ENCODE measurements at places on chromosomes 13 and 19. TPM values are rescaled to one million over a fixed set of nuclear protein-coding genes. Genes with fewer than 3 reads are reported as not detected.

The TRAPPC5 gene
- total RNA-seq, result 142 TPM

The SULT2A1 gene
- total RNA-seq, result not detected

The ZNF112 gene
- total RNA-seq, result 7.6 TPM

The IL11 gene
- total RNA-seq, result 18.1 TPM

The ZNF90 gene
- total RNA-seq, result 47.2 TPM

The STK11 gene
- 48.2 TPM for total RNA-seq

The IFNL1 gene
- not detected for total RNA-seq

DNA sequence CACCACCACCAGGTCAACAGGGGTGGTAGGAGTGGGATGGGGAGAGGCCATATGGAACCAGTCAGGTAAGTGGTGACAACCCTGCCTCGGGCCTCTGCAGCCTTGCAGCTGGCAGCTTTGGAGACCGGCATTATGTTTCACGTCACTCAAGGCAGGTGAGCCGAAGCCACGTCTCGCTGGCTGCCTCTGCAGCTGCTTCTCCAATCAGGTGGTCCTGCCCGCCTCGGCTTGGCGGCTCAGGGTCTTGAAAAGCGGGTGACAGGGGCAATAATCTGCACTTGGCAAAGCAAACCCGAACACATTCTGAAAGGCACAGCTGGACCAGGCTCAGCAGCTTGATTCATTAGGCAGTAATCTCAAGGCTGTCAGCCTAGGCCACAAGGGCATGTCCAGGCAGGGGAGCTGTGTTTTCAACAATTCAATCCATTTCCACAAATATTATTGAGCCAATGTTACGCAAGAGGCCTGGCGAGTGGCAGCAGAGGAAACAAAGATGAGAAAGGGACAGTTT is 77.4 kb upstream of the PCDH8 start:
- no peak for DNase-seq
- H3K27me3 ChIP-seq, result peaks cover 6% of the 10 kb centered on the region
- H3K36me3 ChIP-seq, result peaks cover 10% of the 10 kb centered on the region
- no peak overlapping the region for H3K4me3 ChIP-seq

GRCh38 chr13:74930402-74931165 is 551.4 kb downstream of the TBC1D4 start:
- H3K36me3 ChIP-seq, result no peaks in the 10 kb centered on the region
- H3K4me1 ChIP-seq, result no peaks in the 10 kb centered on the region
- no peaks in the 10 kb centered on the region for H3K27me3 ChIP-seq
- H3K4me3 ChIP-seq, result no peak overlapping the region

DNA sequence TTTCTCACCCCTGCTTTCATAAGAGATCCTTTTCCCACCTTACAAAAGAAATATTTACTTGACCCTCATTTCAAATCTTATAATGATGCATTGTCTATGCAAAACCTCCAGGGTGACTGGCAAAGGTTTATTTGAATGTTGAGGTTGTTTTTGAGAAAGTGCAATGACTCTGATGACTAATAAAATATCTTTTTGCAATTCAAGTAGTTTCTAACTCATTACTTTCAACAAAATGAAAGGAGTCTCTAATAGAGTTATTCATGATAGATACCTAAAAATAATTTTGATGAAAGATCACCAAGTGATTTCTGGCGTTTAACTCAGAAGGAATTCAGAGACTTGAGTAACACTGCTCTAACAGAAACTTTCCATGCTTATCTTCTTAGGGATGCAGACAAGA is 144.2 kb downstream of the FOXO1 start:
- DNase-seq, result no peak
- no peaks in the 10 kb centered on the region for H3K4me1 ChIP-seq
- H3K27ac ChIP-seq, result no peak overlapping the region
- H3K4me3 ChIP-seq, result no peak overlapping the region
- H3K27me3 ChIP-seq, result no peaks in the 10 kb centered on the region

DNA sequence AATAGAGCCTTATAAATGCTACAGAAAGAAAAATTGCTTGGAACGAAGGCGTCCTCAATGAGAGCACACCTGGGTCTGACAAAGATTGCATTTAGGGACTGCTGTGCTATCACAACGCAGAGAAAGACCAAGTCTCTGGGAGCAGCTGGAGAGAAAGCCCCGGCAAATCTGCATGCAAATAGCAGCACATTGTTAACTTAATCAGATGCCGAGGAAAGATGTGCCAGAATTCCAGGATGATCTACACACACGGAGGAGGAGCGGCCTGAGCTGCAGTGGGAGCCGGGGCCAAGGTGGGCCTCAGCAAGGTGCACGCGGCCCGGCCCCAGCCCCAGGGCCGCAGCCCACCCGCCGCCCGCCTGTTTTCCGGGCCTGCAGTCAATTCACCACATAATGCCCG is 1.4 kb downstream of the ZNF536 start:
- no peaks in the 10 kb centered on the region for H3K36me3 ChIP-seq
- peaks cover 19% of the 10 kb centered on the region for H3K27me3 ChIP-seq
- no peak for DNase-seq

DNA sequence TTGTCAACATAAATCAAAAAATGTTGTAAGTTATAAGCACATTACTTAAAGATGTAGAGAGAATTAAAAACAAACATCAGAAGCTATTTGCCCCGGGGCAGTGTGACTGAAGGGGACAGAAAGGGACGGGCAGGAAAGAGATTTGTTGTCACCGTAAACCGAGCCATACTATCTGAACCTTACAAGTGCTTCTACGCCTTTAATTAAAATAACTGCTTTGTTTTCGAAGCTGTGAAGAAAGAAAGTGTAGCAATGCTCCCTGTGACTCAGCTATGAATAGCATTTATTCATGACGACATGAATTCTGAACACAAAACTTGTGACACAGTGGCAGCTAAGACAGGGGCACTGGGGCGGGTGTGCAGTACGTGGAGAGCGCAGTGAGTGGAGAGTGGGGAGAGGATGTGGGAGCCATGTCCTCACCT is 30.0 kb downstream of the ZNF787 start:
- no peak for DNase-seq
- H3K4me1 ChIP-seq, result peaks cover 15% of the 10 kb centered on the region

DNA sequence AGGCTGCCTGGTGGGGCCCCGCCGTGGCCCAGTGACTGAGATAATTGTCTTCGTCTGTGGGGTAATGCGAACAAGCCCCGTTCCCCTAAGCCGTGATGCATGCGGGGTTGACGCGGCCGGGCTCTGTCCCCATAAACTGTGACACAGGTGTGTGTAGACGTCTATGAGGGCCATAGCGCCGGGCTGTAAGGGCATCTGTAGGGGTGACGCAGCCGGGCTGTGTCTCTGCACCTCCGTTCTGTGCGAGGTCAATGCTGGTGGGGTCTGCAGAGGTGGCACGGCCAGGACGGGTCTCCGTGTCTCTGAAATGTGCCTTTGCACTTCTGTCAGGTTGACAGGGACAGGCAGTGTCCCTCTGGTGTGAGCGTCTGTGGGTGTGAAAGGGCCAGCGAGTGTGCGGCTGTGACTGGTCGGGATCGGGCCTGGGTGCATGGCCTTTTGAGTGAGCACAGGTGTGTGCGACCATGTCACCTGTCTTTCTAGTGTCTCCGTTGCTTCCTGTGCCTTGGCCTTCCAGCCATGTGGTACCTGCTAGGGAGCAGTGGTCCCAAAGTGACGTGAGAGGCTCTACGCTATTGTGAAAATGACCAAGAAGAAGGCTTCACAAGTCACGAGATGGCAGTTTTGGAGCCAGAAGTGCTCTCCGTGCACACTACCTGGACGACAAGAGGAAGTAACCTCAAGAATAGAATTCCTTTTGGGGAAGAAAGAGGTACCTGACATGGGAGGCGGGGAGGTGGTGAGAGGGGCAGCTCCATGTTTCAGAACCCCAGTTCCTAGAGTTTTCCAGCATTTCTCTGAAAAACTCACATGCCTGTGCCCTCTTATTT is 16.4 kb upstream of the ZNF331 start:
- H3K36me3 ChIP-seq, result peaks cover 10% of the 10 kb centered on the region
- H3K27ac ChIP-seq, result no peak overlapping the region
- peaks cover 7% of the 10 kb centered on the region for H3K4me1 ChIP-seq
- H3K27me3 ChIP-seq, result peaks cover 3% of the 10 kb centered on the region
- DNase-seq, result no peak

DNA sequence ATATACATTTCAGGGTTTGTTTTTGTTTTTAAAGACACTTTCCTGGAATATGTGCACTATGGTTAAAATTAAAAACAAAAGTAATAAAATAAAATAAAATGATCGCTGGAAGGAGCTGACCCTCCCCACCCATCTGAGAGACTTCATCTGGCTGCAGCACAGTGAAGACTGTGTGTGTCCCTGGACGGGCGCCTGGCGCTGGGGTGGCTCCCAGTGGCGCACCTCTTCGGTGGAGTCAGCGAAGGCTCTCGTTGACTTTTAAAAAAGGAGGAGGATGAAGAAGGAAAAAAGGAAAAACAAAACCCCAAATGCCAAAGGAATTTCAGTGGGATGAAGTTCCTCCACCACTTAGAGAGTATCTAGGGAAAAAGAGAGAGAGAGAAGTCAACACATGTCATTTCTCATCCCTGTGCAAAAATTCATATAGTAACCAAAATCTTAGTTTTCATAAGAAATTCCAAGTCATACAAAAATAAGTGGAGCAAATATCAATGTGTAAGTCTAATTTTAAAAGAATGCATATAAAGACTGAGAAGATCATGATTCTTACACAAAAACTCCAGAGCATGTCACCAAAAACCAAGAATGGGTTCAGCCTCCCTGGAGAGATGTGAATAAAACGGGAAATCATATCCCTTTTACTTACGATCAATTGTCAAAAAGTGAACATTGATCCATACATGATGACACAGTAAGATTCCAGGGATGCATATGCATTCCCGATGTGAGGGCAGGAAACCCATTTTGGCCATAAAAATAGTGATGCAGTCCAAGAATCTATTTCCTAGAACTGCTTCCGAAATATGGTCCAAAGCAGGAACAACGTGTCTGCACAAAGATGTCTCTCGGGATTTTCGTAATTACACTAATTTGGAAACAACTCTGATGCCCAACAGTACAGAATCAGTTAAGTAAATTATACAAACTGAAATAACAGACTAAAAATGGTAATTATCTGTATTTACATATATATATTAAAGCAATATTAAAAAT is 123.8 kb downstream of the STK24 start:
- DNase-seq, result no peak
- peaks cover 27% of the 10 kb centered on the region for H3K4me1 ChIP-seq
- no peak overlapping the region for H3K4me3 ChIP-seq
- H3K27ac ChIP-seq, result no peak overlapping the region

DNA sequence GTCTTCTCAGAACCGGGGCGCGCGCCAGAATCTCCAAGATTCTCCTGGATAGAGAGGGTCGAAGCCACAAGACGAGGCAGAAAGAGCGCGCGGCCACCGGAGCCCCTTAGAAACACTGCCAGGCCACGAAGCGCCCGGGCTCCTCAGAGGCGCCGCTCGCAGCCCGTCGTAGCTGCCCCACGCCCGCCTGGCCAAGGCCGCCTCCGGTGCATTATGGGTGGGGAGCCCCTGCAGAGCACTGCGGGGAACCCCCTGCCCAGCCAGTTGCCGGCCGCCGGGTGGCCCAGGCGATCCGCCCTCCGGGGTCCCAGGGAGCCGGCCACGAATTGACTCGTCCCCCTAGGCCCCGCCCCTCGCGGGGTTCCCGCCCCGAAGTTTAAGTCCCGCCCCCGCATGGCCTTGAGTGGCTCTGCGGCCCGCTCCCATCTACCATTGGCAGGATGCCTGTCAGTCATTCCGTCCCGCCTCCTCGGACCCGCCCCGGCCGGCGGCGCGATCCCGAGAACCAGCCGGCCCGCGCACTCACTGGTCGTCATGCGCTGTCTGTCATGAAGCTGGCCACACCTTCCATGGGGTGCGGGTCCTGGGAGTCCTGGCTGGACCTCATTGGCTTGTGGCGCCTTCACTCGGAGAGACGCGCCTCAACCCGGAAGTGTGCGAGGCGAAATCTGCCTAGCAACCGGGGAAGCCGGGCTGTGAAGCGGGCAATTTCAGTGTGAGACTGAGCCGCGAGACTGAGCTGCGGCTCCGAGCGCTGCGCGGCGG is 20.2 kb upstream of the GATAD2A start:
- peaks cover 3% of the 10 kb centered on the region for H3K27me3 ChIP-seq
- DNase-seq, result peak; percentile 99
- H3K27ac ChIP-seq, result peak overlapping the region; percentile 68

DNA sequence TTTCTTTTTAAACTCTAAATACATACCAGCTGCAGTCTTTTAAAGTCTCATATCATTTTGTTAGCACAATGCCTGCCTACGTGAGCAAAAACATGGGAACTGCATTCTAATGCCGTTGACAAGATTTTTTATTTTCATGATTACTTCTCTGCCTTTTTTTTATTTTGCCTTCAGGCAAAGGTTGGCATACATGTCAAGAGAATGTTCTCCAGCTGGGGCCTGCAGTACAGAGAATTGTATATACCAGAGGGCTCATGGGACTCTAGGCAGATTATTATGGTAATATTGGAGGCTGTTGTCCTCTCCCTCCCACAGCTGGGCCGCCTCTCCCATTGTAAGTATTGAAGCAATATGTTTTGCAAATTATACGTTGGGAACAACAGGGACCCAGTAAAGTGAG is 53.9 kb upstream of the OBI1 start:
- H3K4me3 ChIP-seq, result no peak overlapping the region
- peak; percentile 48 for DNase-seq
- peaks cover 2% of the 10 kb centered on the region for H3K27me3 ChIP-seq
- peak overlapping the region; percentile 0 for H3K27ac ChIP-seq

- no peak for DNase-seq
- H3K27ac ChIP-seq, result no peak overlapping the region
- peaks cover 4% of the 10 kb centered on the region for H3K36me3 ChIP-seq
- H3K27me3 ChIP-seq, result peaks cover 3% of the 10 kb centered on the region
- no peak overlapping the region for H3K4me3 ChIP-seq
These were observed 1342.7 kb downstream of the UQCRFS1 start for GRCh38 chr19:27870293-27870692.

DNA sequence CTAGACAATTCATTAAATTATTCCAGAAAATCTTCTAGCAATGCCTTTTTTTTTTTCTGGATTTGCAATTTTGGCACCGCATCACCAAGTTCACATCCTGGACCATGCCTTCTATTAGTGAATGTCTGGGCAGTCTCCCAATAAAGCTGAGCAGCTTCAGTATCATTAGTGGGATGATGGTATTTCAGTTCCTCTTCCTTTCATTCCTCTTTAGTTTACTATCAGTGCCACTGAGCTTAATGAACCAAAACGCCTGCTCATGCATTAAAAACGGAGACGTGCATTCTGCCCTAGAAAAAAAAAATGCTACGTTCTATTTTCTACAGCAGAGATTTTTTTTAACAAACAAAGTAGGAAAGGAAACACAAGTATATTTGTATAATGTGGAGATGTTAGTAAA is 343.0 kb downstream of the PCDH9 start:
- peaks cover 2% of the 10 kb centered on the region for H3K27me3 ChIP-seq
- no peaks in the 10 kb centered on the region for H3K36me3 ChIP-seq

- H3K27ac ChIP-seq, result no peak overlapping the region
- H3K4me3 ChIP-seq, result peak overlapping the region; percentile 22
- H3K27me3 ChIP-seq, result peaks cover 1% of the 10 kb centered on the region
- no peak for DNase-seq
These were observed 21.9 kb downstream of the CCL25 start for GRCh38 chr19:8074501-8074900.

DNA sequence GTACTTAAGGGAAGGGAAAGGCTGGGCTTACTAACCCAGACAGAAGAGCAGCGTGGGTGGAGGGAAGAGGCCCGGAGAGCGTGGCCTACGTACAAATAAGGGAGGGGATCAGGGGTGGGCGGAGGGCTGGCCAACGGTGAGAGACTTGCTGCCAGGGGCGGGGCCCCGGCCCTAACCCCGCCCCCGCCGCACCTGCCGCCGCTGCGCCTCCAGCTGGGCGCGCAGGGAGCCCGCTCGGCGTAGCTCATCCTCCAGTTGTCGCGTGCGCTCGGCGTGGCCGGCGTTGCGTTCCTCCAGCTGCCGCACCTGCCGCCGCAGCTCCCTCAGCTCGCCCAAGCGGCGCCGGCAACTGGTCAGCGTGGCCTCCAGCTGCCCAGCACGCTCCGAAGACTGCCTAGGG is 5.7 kb downstream of the HOOK2 start:
- no peaks in the 10 kb centered on the region for H3K36me3 ChIP-seq
- DNase-seq, result peak; percentile 69
- peaks cover 4% of the 10 kb centered on the region for H3K27me3 ChIP-seq
- peak overlapping the region; percentile 55 for H3K27ac ChIP-seq
- H3K4me3 ChIP-seq, result peak overlapping the region; percentile 55

Measured in glutamatergic neuron (in vitro differentiated cells).